ENCODE measurements at places on chromosomes 4 and X. TPM values are rescaled to one million over a fixed set of nuclear protein-coding genes. Genes with fewer than 3 reads are reported as not detected.

The NRK gene
- not detected for total RNA-seq

The NAT8L gene
- 0.05 TPM for total RNA-seq

The FTHL17 gene
- not detected for total RNA-seq

The HPGDS gene
- not detected for total RNA-seq

The TLR2 gene
- total RNA-seq = 1.2 TPM

The PABPC1L2A gene
- not detected for total RNA-seq

The TMPRSS11E gene
- not detected for total RNA-seq

The PDK3 gene
- 37.6 TPM for total RNA-seq

The RAB41 gene
- not detected for total RNA-seq

The XAGE1A gene
- total RNA-seq = not detected
